ENCODE measurements at places on chromosomes 2 and 18.
A peak's percentile ranks its signal among the peaks of the same experiment; 100 is the strongest.

GRCh38 chr18:6960124-6960523 lies 157.5 kb downstream of the LAMA1 start:
- no peak for DNase-seq

GRCh38 chr2:200373973-200374416 lies 67.5 kb downstream of the SPATS2L start:
- DNase-seq, result peak; percentile 86

DNA sequence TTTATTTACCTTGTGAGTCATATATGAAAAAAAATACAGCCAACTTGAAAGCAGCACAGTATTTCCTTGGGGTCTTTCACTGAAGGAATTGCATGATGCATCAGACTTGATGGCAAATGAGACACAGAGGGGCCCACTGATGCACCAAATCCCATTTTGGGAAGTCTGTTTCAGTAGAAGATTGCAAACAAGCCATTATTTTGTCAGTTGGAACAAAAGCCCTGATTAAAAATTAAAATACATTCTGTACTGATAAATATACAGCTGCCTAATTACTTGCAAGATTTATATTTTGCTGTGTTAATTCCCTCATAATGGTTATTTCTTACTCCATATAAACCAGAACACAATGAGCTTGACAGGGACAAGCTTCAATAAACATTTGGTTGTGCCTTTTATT lies 370.4 kb downstream of the SUCLG1 start:
- no peak for DNase-seq

DNA sequence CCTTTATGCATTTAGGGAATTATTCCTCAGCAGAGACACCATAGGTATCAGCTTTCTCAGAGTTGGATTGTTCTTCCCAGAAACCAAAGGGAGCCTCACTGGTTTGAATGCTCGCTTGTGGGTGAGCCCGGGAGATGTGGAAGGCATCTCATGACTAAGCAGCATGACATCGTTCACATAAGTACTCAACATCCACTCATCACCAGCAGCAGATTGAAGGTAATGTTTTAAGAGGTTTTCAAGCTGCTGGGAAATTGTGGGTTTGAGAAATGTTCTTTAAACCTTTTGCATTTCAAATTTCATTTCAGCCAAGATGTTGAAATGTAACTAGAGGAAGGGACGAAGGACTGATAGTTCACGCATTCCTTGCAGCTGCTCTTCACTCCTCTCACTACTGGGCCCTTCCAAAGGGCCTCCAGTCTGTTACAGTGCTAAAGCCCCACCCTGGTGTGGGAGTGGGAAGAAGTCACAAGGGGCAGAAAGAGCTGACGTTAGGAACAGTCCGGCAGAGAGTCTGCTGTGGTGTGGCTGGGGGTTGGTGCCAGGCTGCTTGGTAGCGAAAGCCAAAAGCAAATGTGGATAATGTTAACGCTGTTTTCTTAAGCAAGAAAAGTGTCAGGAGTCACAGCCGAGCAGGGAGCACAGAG lies 324.5 kb upstream of the EPHA4 start:
- no peak for DNase-seq

DNA sequence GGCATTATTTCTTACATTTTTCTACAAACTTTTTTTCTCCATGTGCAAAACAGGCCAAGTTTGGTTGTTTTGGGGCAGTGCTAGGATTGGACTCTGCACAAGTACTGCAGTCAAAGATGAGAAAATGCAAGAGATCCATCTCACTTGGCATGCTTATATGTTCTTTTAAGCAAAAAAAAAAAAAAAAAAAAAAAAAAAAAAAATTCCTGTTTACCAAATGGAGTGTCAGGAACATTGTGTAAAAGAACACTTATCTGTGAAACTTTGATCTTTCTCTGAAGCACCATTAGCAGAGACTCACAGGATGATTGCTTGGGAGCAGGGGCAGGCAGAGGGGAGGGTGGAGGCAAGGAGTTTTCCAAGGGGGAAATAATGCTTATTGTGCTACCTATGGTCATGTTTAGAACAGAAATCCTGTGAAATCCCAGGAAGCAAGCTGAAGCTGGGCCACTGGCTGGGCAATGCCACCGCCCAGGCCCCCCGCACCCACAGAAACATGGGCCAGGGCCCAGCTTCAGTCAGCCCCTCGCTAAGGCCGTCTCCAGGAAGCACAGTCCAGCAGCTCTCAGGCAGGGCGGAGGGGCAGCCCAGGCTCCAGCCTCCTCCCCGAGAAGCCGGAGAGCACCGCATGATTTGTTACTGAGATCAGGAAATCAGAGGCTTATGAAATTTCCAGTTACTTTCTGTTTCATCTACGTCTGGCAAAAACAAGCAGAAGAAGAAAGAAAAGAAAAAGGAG lies 229.4 kb downstream of the ZNF516 start:
- no peak for DNase-seq

DNA sequence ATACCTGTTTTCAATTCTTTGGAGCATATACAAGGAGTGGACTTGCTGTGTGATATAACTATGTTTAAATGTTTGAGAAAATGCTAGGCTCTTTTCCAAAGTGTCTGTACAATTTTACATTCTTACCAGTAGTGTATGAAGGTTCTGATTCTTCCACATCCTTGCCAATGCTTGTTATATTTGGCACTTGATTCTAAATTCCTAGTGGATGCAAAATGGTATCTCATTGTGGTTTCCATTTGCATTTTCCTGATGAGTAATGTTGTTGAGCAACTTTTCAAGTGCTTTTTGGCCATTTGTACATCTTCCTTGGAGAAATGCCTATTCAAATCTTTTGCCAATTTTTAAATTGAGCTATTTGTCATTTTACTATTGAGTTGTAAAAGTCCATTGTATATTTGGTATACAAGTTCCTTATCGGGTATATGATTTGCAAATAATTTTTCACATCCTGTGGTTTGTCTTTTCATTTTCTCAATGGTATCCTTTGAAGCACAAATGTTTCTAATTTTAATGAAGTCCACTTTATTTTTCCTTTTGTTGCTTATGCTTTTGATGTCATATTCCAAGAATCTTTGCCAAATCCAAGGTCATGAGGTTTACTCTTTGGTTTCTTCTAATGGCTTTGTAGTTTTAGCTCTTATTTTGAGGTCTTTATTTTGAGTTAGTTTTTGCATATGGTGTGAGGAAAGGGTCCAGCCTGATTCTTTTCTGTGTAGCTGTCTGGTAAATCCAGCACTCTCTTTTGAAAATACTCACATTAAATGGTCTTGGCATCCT lies 33.2 kb upstream of the CWC22 start:
- no peak for DNase-seq

GRCh38 chr2:46117379-46117778 lies 179.8 kb upstream of the EPAS1 start:
- DNase-seq, result no peak

- no peak for DNase-seq
Measured at GRCh38 chr18:9861933-9862332, 23.8 kb upstream of the TXNDC2 start.

GRCh38 chr2:174846941-174847938 lies 83.0 kb upstream of the CHRNA1 start:
- peak; percentile 32 for DNase-seq

- DNase-seq, result no peak
Measured at GRCh38 chr2:237074211-237074993, 11.3 kb upstream of the COPS8 start.

Measured in CD4-positive, alpha-beta T cell treated with Interferon alpha-2 for 1 hour (primary cell).